ENCODE measurements at places on chromosomes 6 and 20.

GRCh38 chr20:50039706-50040431, 57.1 kb downstream of the SNAI1 start:
- DNase-seq, result no peak

DNA sequence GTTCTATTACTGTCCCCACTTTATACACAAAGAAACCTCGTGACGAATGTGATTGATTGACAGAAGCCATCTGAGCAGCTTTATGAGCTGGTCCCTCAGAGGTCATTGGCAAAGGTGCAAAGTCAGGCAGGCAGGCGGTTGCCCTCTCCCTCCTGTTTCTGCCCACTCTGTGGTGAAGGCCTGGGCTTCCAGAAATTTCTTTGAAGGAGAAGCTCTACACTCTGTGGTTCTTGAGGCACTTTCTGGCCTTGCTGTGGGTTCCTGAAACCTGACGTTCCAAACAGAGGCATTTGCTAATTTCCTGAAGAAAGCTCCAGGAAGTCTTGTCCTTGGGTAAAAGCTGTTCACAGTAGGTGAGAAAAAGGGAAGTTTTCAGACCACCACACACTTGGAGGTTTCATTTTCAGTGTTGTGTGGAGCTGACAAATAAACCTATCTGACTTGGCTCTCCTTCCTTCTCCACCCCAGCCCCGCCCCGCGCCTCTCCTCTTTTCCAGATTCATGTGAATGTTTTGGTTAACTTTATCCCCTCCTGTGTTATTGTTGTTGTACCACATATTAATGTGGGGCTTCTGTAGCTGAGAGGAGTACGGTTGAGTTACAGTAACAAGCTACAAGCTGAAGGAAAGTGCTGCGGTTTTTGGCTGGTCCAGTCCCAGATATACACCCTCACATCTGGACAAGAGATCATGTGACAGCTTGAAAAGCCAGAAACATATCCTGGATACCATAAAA, 274.1 kb downstream of the CLIC5 start:
- no peak for DNase-seq

DNA sequence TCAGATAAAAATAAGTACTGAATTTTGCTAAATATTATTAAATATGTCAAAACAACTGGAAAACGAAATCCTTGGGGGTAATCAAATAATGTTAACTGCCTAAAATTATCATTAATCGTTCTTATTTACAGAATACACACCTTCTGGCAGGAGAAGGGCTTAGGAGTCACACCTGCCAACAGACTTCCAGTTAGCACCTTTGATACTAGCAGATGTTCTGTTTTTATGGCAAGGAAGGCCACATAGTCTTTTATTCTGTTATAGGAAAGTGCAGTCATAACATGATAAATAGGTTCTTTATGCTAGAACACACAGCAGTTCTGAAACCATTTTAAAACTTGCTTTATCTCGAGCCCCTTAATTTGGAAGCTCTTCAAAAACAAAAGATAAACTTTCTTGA, 464.1 kb downstream of the UTRN start:
- DNase-seq, result no peak

DNA sequence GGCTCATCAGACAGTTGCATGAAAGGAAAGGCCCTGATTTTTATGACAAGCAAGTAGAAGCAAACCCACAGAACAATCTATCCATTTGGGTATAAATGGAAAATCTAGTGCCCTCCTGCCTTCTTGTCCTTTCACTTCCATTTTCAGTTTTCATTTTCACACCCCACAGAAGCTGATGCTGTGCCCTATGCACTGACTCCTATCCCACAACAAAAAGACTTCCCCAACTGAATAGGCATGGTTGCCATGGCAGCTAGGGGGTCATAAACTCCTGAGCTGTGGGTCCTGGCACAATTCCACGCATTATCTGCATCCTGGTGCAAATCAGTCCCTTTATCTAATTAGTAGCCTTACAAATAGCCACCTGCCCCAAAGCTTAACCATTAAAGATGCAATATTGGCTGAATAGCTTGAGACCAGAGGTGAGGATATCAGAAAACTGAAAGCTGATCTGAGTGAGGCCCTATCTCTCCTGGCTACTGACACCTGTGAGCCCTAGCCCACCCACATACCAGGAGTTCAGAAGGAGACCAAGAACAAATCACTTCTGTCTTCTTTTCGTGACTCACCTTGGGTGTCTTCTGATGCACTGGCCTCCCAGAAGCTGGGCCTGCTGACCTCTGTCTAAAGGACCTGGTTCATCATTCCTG, 34.9 kb upstream of the HEY2 start:
- DNase-seq, result no peak

GRCh38 chr6:118147511-118147910, 240.4 kb downstream of the SLC35F1 start:
- no peak for DNase-seq

DNA sequence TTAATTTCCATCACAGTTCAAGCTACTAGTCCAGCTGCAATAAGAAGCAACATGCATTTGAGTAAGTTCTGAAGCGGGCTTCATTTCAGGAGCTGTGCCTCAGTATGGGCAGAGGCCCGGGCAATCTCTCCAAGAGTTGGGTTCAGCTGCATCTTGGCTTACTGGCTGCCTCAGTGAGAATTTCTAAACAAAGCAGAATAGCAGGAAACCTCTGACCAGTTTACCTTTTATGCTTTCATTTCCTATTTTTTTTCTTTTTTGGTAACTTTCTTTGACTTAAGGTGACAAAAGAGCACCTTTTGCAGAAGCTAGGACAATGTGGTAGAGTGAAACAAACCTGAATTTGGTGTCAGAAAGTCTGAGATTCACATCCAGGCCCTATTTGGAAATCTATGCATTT, 51.0 kb upstream of the FBXO30 start:
- no peak for DNase-seq

- DNase-seq, result no peak
Measured at GRCh38 chr20:50328996-50329898, 138.6 kb downstream of the CEBPB start.

DNA sequence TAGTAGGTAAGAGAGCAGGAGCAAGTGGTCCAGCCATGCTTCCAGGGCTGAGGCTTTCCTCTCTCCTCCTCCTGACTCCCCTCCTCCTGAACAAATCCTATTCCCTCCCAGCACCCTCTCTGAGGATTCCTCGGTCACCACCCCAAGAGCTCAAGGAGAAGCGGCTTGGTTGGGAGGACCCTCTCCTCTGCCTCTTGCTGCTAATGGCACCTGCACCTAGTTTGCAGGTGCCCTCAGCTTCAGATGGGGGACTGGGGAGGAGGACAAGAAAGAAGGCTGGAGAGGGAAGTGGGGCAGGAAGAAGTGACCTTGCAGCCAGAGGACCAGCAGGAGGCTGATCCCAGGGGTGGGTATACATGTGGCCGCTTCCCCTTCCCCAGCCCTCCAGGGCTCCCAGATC, 17.5 kb downstream of the NCR2 start:
- no peak for DNase-seq

- peak; percentile 86 for DNase-seq
Measured at GRCh38 chr6:35415065-35415891, 36.9 kb upstream of the FANCE start.

Data from posterior vena cava (tissue), 2 donors.